Activated naive CD8-positive, alpha-beta T cell treated with anti-CD3 and anti-CD28 coated beads, Interleukin-2, amount 50 U/mL, for 16 hours (primary cell): ENCODE measurements at places on chromosomes 7 and 10.

GRCh38 chr10:79417266-79417665 lies 28.2 kb downstream of the ZCCHC24 start:
- DNase-seq, result no peak

DNA sequence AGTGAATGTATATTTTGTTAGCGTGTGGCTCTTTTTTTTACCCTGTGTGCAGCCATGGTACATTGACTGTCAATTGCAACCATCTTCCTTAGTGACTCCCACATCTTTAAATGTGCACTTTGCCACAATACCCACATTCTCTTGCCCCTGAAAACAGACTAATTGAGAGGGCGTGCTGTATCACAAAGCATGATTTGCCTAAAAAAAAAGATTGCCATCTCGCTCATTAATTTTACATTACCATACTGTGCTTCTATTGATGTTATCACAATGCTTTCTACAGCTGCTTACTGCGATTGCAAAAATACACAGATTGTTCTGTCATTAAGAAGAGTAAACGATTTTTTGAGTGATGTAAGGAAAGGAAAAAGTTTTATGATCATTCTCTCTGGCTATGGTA lies 613.1 kb upstream of the NRP1 start:
- DNase-seq, result no peak

- no peak for DNase-seq
These were observed 11.7 kb upstream of the HOXA2 start for GRCh38 chr7:27113991-27114769.

DNA sequence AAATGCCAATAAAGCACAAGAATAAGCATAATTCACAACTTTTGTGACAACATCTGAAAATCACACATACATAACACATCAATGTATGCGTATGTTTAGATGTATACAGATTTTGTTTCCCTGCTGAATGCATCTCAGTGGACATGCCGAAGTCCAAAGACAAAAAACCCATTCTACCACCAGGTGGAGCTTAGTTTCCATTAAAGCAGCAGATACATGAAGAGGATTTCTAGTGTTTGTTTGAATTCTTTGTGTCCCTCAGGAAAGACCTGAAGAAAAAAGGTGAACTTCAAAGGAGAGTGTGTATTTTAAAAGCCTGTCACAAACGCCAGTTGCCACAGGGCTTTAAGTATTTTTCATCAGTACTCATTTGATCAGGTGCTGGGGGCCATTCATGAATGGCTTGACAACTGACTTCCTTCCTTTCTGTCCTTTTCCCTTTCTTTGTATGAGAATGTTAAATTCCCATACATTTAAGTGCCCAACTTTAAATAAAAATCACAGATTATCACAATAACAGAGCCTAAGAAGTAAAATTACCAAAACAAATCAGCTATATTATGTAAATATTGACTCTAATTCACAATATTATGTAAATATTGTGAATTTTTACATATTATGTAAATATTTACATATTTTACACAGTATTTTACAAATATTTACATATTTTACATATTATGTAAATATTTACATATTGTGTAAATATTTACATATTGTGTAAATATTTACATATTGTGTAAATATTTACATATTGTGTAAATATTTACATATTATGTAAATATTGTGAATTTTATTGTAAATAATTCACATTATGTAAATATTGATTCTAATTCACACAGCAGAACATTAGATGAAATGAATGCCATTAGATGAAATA lies 343.0 kb downstream of the CRPPA start:
- DNase-seq, result no peak

- no peak for DNase-seq
These were observed 615.0 kb downstream of the SH2D4B start for GRCh38 chr10:81152656-81153055.

GRCh38 chr10:60901561-60902235 lies 42.3 kb downstream of the RHOBTB1 start:
- DNase-seq, result no peak

GRCh38 chr10:63866747-63867140 lies 345.5 kb downstream of the REEP3 start:
- no peak for DNase-seq

- DNase-seq, result no peak
These were observed 44.7 kb downstream of the DOCK4 start for GRCh38 chr7:112161253-112162141.

GRCh38 chr10:37711617-37712488 lies 145.6 kb downstream of the ZNF248 start:
- DNase-seq, result no peak

DNA sequence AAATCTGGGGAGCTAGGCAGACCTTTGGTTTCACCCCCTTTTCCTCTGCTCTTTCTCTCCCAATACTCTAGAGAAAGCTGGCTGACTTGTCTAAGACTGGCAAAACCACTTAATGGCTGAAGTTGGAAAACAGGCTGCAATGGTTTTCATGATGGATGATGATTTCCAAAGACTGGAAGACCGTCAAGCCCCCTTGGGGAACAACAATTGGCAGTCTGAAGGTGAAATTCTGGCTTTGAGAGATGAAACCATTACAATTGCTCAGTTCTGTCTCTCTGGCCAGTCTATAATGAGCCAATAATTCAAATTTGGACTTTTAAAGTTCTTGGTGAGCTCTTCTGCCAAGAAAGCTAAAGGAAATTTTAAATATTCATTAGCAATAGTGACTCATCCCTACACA lies 680.5 kb downstream of the PARD3 start:
- no peak for DNase-seq

DNA sequence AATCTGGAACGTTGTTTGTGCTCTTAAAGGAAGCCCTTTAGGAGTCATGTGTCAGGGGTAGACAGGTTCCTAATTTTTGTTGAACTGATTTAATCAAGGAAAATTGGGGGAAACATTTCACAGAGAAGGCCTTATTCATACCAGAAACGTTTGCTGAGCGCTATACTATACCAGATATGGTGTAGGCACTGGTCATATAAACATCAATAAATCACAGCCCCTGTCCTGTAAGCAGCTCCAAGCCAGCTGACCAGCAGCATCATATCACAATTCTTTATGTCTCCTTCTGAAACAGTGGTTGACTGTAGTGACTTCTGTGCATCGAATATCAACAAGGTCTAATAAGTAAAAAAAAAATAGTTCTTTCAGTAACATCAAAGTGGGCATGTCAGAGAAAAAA lies 1.1 kb downstream of the TMEM178B start:
- DNase-seq, result no peak

GRCh38 chr7:54788664-54789063 lies 29.7 kb upstream of the SEC61G start:
- DNase-seq, result no peak

DNA sequence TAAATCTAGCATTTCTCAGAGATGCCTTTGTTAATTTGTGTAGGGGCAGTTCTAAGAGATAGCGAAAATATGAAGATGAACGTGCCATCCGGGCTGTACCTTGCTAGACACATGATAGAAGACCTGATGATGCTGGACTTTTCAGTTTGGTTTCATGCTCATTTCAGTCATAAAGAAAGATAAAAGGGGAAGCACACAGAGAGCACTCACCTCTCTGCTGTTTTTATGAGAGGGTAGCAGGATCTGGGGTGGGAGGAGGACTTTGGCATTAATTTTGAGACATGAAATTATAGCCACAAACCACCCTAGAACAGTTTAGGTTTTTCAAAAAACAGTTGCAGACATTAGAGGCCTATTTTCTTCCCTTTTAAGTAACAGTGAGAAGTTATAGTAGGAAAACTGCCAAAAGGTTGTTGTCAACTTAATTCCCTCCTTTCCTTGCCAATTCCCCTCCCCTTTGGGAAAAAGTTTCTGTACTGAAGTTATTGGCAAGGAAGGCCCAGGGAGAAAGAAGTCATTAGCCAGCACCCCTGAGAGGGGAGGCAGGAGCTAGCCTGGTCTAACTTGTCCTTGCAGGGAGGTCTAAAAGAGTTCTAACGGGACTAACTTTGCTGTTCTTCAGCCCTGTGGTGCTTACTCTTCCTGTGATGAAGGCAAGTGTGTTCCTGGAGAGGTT lies 2.6 kb downstream of the ST7 start:
- DNase-seq, result no peak

DNA sequence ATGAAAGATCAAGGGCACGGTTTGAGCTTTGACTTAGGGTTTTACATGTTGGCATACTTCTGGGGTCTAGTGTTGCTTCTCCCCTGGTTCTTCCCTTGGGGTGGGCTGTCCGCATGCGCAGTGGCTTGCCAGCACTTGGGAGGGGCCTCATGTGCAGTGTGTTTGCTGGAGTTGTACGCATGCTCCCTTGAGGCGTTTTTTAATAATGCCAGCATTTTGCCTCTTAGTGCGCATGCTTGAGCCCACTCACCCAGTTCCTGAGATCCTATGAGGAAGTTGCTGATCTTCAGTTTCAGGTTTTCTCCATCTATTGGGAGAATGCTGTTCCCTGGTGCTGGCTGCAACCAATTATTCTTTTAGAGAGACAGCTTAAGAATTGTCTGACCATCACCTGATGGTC lies 113.4 kb upstream of the GPR141 start:
- DNase-seq, result no peak

DNA sequence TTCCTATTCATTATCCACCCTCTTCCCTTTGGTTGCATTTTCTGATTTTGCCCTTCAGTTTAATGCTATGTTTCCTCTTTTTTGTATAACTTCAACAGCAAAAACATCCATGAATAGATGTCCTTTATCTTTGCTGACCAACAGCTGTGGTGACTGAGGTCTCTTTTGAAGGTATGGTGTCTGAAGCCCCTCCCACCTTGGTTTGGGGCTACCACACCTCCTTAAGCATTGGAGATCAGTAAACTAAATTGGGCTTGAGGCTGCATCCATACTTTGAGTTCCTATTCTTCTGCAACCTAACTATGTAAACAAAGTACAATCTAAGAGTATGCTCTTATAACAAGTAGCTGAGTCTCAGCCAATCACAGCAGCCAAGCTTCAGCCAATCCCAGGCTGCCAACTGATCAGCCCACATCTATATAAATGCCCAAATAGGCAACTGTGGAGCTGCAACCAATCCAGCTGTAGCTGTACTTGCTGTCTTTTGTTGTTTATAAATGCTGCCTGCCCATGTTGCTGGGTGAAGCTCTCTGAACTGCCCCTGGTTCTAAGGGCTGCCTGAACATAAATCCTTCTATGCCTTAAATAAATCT lies 69.4 kb upstream of the PDLIM1 start:
- DNase-seq, result no peak

DNA sequence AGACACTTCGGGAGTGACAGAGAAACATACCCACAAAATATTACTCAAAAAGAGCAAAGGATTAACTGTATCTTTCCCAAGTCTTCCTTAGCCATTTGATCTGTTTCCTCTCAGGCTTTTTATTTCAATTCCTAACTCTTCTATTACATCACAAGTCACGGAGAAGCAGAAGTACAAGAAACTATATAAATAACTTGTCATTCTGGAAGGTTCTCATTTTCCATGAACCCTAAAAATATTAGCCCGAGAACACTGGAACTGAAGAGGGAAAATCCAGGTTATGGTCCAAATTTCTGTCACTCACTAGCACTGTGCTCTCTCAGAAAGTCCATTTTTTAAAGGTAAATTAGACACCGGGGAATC lies 98.0 kb downstream of the GRB10 start:
- DNase-seq, result no peak

- DNase-seq, result no peak
These were observed 209.1 kb downstream of the HGF start for GRCh38 chr7:81560708-81561107.

GRCh38 chr10:104617831-104618230 lies 23.3 kb upstream of the SORCS3 start:
- no peak for DNase-seq

- no peak for DNase-seq
These were observed 114.9 kb upstream of the ZEB1 start for GRCh38 chr10:31204090-31204489.

DNA sequence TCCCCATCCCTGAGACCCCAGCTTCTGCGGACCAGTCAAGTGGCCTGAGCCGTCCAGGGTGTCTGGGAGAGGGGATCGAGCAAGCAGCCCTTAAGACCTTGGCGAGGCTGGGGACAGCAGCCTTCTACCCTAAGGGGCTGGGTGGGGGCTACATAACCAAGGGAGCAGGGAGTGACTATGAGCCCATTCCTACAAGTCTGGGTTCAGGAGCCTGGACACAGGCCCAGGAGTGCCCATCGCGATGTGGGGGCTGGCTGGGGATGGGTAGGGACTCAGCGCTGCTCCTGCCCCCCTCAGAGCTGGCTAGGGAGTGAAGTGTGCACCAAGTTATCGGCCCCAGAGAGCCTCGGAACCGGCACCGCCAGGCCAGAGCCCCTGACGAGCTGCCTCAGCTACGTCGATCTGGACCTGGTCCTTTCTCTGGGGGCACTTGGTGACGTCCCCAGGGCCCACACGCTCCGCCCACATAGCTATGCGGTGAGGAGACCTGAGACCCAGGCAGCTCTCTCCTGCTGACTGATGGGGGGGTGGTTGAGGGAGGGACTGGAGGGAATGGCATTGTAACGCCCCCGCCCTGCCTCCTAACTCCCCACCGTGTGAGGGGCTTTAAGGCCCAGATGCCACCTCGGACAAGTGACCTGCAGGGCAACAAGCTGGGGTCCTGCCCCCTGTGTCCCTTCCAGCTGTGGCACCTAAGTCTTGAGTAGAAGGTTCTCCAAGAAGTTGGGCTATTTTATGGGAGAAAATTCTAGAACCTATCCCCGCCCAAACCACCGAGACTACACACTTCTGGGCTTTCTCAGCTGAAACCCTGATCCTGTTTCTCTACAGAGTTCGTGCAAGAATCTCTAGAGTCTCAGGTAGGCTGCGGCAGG lies 2.5 kb downstream of the SAP25 start:
- DNase-seq, result no peak

- no peak for DNase-seq
These were observed 27.9 kb downstream of the DUSP5 start for GRCh38 chr10:110525349-110526260.

GRCh38 chr10:58921421-58921855 lies 255.0 kb upstream of the PHYHIPL start:
- DNase-seq, result no peak
